Activated naive CD4-positive, alpha-beta T cell (primary cell): ENCODE measurements at places on chromosomes 6 and 20.

DNA sequence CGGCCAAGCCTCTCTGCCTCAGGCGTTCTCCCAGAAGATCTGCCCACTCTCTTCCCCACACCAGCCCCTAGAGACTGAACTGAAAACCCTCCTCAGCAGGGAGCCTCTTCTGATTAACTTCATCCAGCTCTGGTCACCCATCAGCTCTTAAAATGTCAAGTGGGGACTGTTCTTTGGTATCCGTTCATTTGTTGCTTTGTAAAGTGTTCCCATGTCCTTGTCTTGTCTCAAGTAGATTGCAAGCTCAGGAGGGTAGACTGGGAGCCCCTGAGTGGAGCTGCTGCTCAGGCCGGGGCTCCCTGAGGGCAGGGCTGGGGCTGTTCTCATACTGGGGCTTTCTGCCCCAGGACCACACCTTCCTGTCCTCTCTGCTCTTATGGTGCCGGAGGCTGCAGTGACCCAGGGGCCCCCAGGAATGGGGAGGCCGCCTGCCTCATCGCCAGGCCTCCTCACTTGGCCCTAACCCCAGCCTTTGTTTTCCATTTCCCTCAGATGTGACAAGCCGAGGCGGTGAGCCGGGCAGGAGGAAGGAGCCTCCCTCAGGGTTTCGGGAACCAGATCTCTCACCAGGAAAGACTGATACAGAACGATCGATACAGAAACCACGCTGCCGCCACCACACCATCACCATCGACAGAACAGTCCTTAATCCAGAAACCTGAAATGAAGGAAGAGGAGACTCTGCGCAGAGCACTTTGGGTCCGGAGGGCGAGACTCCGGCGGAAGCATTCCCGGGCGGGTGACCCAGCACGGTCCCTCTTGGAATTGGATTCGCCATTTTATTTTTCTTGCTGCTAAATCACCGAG, 14.2 kb downstream of the VEGFA start:
- no peak for DNase-seq

- DNase-seq: no peak
Observed at GRCh38 chr6:126056355-126057004, 70.1 kb downstream of the TRMT11 start.

GRCh38 chr6:3727036-3727435, 24.5 kb downstream of the PXDC1 start:
- no peak for DNase-seq

DNA sequence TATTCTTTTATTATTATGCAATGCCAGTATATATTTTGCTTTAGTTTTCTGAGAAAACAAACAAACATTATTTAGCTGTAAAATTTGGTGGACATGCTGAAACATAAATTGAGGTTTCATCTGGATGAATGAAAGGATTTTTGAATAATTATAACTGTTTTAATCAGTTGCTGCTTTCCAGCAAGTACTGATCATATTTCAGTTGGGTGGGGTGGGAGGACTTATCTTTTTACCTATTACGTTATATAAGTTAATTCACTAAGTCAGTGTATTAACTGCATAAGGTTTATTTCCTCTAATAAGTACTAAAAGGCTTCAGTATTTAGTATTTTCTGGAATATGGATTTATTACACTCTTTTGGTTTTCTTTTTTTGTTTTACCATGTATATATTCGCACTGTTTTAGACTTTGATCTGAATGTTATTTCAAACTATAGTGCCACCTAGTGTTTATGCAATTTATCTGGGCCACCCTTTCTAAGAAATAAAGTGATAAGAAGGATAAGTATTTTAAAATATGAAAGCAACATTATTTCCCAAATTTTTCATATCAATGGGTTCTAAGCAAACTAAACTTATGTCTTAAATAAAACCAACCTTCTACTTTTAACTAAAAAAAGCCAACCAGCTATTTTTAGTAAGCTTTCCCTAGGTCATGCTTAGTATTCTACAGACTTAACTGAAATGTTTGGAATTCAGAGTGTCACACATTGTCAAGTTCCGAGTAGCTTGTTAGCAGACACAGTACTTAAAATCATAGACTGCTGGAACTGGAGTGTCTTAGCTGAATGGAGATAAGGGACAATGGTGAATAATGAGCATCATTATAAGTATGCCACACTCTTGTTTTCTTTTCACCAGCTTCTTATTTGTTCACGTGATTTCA, 105.4 kb upstream of the MCHR2 start:
- DNase-seq: no peak

DNA sequence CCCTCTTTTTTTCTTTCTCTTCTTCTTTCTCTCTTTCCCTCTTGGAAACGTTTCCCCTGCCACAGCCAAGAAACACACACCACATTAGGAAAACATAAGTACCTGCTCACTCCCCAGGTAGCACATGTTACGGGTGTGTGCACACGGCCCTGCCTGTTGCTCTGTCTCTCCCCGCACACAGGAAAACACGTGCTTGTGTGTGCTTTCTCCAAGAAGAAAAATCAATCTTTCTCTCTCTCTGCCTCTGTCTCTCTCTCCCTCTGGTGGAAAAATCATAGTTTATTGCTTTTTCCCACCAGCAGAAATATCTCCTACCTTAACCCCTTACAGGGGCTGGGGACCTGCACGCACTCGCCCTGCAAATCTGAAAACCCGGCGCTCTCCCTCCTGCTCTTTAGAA, 102.3 kb downstream of the EDN3 start:
- no peak for DNase-seq

DNA sequence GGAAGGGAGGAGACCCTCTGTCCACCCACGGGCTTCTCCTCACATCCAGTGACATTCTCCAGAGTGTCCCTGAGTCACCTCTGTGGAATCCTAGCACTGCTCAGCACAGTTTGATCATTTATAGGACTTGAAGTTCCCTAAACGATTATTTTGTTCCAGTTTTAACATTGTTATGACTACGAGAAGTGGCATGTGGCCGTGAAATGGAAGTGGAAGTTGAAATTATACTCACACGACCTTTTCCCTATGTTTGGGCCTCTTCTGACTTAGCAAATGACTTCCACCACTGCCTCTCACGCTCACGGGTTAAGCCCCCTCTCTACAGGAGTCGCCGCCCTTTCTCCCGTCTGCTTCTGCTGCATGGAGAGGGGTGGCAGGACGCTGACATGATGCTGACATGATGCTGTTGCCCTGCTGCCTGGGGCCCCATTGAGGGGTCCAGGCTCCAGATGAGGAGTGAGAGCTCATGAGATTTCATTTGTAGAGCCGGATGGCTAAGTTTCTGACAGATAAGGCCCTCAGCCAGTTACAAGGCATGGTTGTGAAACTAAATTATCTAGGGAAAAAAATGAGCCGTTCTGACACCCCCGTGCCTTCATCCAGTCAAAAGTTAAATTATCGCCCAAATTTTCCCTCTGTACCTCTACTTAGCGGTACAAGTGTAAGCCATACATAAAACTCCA, 153.6 kb upstream of the UST start:
- DNase-seq: no peak

DNA sequence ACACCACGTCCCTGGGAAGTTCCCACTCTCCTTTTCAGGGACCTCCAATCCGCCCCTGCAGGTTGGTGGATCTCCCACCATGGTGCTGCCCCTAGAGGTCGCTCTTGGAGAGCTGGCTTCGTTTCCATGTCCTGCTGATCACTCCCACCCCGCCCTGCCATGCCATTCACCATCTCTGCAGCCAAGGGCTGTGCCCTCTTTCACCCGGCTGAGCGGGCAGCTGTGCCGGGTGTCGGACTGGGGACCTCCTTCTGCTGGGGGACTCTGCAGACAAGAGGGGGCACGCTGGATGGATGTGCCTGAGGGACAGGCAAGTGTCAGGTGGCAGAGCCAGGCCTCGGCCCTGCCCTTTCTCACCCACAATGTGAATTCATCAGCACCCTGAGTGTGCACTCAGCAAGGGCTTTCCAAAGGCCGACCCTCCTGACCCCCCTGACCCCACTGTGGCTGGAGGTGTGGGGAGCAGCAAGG, 347.0 kb downstream of the CDH4 start:
- DNase-seq: no peak

DNA sequence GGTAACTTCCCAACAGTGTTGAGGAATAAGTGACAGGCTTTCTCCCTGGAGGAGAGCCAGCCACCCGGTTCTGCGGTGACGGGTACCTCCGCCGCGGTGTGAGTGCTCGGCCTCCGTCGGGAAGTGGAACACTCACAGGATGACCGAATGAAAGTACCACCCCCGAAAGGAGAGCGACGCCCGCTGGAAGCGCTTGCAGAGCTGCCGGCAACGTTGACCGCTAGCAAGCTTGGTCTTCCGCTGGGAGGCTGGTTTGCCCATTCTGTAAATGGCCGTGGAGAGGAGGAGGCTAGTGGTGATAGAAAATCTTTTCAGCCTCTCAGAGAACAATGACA, 614 bp upstream of the TMEM242 start:
- DNase-seq: no peak

DNA sequence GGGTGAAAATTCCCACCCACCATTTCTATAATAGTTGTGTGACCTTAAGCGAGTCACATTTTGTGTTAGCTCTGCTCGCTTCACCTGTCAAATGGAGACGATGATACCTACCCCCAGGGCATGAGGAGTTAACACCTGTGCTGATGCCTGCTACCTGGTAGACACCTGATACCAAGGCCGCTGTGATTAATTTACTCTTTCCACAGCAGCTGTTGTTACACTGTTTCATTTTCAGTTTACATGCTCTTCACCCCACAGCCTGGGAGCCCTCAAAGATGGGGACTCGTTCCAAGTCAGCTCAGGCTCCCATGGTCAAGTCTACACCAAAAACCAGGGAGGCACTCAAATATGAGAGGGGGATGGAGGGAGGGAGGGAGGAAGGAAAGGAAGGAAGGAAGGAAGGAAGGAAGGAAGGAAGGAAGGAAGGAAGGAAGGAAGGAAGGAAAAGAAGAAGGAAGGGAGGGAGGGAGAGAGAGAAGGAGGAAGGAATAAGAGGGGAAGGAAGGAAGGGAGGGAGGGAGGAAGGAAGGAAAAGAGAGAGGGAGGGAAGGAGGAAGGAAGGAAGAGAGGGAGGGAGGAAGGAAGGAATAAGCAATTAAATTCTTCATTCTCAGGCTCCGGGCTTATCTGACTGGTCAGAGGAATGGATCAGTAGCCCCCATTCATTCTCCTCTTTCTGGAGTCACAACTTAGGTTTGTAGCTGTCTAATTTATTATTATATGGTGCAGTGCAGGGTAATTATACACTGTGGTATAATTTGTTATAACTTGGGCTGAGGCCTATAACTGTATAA, 40.9 kb downstream of the PDYN start:
- DNase-seq: no peak

- no peak for DNase-seq
Observed at GRCh38 chr6:3911130-3911529, 62.0 kb downstream of the FAM50B start.

GRCh38 chr6:84763886-84764331, 489 bp downstream of the TBX18 start:
- DNase-seq: no peak

DNA sequence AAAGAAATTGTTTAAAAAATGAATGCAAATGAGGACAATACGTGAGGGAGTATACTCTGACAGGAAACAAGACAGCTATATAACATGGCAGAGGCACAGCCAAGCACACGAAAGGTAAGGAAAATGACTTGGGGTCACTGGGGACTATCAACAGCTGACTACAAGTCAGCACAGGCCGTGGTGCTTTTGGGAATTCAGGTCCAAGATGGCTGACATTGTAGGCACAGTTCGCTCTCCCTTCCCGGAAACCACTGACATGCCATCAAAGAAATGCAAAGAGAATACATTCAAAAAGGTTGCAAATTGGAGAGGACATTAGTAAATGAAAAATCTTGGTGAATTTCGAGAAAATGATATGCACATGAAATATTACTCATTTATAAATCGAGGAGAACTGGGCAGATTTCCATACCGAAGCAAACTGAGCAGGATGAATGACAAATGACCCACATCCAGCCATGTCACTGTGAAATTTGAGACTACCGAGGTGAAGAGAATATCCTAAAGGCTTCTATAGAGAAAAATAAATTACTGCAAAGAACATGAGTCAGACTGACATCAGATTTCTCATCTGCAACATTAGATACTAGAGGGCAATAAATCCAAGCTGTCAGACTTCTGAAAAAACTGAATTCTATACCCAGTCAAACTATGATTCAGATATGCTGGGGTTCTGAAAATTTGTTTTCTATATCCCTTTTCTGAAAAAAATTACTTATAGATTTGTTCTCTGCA, 391.1 kb downstream of the BTBD9 start:
- no peak for DNase-seq

- no peak for DNase-seq
Observed at GRCh38 chr6:69866351-69866769, at the start of gene COL19A1. COL19A1 (plus strand) TSS chr6:69866556; CDS start chr6:69879568, 13,012 bp downstream.

DNA sequence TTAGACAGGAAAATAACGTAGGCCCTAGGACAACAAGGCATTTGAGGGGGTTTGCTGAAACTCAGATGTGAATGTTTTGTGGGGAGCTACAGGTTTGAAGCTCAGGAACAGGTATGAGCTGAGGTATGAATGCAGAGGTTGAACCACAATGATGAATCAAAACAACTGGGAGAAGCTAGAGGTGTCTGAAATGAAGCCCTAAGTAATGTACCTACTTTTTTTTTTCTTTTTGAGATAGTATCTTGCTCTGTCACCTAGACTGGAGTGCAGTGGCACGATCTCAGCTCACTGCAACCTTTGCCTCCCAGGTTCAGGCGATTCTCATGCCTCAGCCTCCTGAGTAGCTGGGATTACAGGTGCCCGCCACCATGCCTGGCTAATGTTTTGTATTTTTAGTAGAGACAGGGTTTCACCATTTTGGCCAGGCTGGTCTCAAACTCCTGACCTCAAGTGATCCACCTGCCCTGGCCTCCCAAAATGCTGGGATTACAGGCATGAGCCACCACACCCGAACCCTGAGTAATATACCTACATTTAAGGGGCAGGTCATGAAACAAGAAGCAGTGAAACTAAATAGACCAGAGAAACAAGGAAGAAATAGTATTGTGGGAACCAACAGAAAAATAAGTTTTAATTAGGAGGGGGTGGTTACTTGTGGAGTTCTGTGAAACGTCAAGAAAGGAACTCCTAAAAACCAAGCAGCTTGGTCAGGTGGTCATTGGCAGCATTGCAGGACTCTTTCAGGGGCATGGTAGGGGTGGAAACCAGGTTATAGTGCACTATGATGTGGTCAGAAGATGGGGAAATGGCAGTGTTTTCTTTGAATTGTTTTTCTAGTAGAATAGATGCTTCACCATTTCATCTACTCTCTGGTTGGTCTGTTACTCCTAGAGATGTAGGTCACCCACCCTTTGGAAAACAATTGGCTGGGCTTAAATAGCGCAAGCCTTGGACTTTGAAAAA, 138.1 kb downstream of the CD164 start:
- DNase-seq: no peak

- no peak for DNase-seq
Observed at GRCh38 chr20:47789764-47790579, 4.7 kb upstream of the SULF2 start.
